ENCODE measurements at places on chromosomes 2 and 18.

DNA sequence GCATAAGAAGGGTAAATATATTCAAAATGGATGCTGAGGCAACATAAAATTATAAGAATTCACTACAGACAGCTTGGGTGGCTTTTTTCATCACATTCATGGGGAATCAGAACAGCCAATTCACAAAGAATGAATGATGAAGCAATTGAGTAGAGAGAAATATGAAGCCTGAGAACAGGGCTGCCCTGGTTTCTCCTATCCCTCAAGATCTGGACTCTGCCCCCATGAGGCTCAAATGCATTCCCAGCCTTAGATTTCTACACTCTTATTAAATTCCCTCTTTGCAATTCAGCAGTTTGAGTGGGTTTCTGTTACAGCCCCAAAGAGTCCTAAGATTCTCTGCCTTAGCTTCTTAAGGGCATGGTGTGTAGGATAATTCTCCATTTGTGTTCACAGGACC, 172.5 kb downstream of the MAIP1 start:
- no peak for DNase-seq

- DNase-seq = no peak
Measured at GRCh38 chr18:69408522-69408921, 7.8 kb downstream of the DOK6 start.

DNA sequence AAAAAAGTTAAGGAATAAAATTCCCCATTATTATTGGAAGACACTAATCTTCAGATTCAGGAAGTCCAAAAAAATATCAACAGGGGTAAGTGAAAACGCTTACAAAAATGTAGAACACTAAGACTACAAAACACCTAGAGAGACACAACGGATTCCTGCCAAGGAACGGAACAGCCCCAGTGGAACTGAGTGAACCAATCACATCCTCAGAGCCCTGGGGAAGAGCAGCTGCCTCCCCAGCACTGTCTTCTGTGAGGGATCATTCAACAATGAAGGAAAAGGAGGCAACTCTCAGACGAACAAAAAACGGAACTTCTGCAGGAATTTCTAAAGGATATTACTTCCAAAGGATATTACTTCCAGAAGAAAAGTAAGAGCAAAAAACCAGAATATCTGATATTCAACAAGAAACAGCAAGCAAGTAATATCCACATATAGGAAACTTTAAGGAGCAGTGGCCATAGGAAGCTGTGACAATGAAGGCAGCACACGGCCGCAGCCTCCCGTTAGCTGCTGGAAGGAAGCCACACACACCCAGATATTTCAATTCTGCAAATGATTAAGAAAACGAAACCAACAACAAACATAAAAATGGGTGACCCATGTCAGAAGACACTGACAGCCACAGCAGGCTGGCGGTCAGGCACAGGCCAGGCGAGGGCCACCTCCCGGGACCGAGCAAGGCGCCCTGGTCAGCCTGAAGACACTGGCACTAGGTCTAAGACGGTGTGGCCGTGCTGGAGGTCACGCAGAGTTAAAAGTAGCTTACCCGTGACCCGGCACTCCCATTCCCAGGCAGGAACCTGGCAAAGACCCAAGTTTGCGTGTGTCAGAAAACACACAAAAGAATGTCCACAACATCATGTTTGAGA, 81.8 kb downstream of the HDAC4 start:
- peak; percentile 56 for DNase-seq

GRCh38 chr2:134261398-134262131, 7.7 kb downstream of the MGAT5 start:
- no peak for DNase-seq

GRCh38 chr2:216349366-216349765, 22.9 kb downstream of the MARCHF4 start:
- no peak for DNase-seq

DNA sequence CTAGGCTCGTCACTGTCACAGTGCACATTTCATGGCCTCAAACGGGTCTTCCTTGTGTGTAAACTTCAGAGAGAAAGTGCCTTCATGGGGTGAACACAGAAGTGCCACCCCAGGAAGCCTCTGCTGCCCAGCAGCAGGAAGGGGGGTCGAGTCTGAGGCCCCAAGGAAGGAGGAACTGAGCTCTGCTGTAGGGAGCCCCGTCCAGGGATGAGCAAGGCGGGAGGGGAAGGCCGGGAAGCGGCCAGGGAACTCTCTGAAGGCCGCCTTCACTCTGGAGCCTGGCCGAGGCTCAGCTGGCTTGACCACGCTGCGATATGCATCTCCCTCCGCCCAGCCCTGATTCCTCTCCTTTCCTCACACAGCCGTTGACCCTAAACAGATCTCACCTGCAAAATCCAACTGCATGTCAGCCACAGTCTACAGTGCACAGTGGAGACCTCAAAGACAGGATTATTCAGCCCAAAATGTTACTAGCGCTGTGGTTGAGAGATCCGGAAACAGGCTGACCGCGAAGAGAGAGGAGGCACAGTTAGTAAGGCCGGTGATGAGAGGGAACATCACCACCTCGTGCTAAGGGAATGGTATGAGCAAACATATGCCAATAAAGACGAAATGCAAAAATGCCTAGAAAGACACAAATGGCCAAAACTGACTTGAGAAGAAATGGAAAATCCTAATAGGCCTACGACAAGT, 34.2 kb upstream of the CTDP1 start:
- no peak for DNase-seq

DNA sequence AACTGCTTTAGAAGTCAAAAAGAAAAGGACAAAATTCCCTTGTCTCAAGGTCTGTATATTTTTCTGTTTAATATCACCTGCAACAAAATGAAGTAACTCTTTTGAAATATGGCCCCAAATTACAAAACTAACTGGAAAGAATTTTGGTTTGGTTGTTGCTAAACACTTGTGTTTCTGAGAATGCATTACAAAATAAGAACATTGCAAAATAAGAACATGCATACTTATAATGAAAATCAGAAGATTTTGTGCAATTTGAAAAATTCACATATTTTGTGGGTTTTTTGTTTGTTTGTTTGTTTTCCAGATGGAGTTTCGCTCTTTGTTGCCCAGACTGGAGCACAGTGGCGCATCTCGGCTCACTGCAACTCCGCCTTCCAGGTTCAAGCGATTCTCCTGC, 21.8 kb downstream of the NDUFB3 start:
- no peak for DNase-seq

DNA sequence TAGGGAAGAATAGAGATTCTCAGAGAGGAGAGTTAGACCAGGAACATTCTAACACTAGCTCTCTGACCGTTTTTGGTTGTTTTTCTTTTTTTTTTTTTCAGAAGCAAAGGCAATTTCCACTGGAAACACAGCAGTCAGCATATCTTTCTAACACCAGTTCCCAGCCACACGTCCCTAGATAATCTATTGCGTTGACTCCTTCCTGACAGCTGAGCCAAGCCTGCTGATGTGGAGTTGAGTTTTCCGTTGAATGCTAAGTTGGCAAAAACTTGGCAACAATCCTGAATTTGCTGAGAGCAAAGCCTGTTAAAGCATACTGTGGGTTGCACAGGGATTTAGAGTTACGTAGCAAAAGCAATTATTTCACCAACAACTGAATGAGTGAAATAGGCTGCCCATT, 19.3 kb downstream of the GAD1 start:
- DNase-seq = no peak

DNA sequence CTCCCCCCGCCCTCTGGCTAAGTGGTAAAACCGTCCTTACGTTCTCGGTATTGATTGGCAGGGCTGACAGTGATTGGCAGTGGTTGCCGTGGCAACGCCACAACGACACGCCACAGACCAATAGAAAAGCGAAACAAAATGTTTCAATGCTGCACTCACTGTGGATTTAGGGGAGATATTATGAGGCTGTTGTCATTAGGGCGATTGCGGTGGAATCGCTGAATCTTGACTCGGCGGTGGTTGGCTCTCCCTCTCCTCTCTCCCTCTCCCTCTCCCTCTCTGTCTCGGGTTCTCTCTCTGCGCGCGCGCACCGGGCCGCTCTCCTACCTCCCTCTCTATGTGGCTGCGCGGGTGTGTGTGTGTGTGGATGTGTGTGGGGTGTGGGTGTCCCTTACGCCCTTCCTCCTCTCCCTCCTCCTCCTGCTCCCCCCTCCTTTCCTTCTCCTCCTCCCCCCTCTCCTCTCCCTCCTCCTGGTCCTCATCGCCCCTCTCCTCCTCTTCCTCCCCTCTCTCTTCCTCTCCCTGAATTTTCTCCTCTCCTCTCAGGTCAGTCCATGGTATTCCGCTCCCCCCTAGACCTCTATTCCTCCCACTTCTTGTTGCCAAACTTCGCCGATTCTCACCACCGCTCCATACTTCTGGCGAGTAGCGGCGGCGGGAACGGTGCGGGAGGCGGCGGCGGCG, at the start of gene SIX3:
TSS of gene SIX3 (plus strand) at position 152 of the 684 bp plus-strand sequence. CDS start at position 555, 403 bp downstream.
- DNase-seq = no peak

DNA sequence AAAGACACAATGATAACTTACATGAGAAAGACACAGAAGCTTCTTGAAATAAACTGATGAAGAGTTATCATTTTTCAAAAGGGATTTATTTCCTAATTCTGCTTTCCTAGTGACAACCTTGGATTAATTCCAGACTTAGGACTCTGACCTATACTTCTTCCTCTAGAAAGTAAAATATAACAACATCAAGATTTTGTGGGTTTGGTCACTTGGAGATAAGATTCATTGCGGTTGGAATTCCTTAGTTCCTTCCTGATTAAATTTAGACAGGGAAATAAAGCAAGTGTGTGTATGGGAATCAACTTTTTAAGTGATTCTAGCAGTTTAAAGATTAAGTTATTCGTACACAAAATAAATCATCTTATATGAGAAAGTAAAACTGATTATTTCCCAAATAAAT, 208.4 kb upstream of the CCDC150 start:
- DNase-seq = no peak

DNA sequence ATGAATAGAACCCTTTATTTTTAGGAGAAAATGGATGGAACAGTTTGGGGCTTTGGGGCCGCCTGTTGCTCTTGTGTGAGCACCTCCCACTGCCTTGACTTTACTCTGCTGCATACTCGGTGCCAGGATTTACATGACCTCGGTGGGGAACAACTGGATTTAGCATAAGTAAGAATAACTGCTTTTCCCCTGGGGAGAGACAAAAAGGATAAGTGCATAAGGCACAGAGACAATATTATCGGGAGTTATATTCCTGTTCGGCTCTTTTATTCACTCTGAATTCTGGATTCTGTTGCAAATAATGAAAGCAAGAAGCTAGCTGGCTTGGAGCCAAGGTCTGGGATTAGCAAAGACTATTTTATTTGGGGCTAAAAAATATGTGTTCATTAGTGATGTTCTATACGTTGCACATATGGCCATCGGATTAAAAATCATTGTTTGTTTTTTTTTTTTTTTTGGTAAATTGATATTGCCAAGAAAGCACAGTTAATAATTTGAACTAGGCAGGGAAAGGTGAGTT, 69.8 kb downstream of the CYBRD1 start:
- DNase-seq = no peak

- DNase-seq = no peak
Measured at GRCh38 chr2:23402205-23402740, 17.3 kb downstream of the KLHL29 start.

DNA sequence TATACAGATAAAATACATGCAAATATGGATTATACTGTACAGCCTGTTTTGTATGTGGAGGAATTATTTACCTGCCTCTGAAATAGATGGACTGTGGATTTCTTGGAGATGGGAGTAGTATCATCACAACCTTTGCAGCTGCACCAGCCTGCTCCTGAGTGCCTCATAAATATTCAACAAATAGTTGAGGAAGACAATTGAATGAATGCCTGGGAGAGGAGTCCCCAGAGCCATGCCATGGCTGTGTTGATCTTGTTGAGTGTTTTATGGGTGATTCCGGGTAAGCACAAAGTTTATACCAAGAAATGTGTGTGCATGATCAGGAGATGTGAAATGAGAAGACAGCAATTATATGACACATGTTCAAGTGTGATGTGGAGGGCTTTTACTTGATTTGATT, 225.0 kb downstream of the FHOD3 start:
- no peak for DNase-seq

DNA sequence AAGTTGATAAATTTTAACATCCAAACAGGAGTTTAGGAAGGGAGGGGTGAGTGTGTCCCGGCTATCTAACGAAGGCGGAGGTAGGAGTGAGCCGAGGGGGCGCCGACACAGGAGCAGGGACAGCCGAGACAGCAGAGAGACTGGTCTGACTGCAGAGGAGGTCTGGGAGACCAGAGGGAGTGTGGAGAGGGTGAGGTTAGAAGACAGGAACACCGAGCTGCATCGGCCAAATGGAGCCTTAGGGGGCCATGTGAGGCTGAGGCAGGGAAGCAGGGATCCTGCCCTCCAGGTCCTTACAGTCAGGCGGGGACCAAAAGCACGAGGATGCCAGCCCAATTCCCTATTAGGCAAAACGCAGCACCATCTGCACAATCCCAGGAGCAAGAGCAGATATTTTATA, 67.0 kb downstream of the SFXN5 start:
- DNase-seq = no peak

DNA sequence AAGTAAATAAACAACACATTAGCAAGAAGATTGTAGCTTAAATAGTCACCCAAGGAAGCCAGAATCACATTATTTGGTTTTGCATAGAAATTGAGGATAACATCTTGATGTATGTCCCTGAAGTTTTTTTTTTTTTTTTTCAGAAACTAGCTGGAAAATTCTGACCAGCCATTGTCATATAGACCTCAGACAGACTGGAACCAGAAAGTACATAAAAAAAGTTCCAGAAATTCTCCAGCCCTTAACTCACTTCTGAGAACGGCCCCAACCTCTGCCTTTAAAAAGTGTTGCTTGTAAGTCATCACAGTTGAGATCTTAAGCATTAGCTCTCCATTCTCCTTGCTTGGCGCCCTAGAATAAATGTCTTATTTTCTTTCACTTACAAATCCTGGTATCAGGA, 350.5 kb downstream of the CCDC85A start:
- DNase-seq = no peak

GRCh38 chr2:169221745-169222369, 140.5 kb downstream of the LRP2 start:
- DNase-seq = no peak

DNA sequence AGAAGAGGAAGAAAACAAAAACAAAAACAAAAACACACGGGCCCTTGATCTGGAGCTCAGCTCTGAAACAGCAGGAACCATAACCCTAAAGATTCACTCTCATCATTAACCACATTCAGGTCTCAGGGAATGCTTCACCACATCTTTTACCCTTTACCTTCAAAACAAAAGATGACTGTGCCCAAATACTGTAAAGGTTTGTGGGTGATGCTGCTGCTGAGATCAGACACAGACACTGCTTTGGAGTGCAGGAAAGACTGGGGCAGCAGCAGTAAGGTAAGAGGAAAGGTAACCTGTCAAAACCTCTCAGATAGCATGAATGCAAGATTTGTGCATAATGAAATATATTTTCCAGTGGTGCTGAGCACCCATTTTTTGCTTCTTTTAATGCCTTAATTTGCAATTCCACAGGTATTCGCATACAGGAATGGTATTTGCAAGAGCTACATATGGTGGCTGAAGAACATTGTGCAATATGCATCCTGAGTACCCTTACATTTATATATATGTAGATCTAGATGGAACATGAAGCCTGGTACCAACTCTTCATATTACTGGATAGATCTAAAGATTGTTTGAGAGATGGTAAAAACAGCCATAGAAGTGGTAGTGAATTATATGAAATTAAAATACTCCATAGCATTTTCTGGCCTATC, 4.1 kb upstream of the FLACC1 start:
- no peak for DNase-seq

GRCh38 chr2:101516349-101516748, 41.4 kb upstream of the RFX8 start:
- no peak for DNase-seq
